ENCODE measurements at places on chromosomes 3 and 15.

DNA sequence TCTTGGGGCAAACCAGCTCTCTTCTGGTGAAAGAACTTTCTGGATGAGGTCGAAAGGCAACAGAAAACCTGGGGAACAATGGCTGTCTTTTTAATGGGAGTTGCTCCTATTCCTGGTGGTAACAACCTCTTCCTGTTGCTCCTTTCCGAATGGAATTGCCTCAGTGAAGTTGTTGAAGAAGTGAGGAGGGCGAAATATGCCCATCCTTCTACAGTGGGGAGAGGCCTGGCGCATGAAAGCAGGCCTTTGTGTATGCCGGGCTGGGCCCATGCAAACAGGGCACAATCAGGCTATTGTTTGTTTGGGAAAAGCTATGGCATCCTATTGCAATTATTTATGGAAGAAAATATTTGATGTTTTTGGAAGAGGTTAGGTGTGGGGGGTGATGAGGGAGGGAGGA, 166.9 kb downstream of the IGF1R start:
- no peak for DNase-seq

DNA sequence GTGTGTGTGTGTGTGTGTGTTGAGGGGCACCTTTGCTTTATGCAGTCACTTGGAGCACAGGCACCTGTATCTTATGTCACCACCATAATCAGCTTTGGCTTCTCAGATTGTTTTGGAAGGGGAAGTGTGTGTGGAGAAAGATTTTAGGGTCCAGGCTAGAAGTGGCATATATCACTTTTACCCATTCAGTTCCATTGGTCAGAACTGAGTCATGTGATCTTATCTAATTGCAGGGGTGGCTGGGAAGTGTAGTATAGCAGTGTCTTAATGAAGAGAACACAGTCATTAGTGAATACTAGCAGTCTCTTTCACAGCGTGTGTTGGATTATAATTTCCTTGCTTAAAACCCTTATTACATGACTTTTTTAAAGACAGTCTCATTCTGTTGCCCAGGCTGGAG, 20.6 kb downstream of the NCK1 start:
- no peak for DNase-seq

DNA sequence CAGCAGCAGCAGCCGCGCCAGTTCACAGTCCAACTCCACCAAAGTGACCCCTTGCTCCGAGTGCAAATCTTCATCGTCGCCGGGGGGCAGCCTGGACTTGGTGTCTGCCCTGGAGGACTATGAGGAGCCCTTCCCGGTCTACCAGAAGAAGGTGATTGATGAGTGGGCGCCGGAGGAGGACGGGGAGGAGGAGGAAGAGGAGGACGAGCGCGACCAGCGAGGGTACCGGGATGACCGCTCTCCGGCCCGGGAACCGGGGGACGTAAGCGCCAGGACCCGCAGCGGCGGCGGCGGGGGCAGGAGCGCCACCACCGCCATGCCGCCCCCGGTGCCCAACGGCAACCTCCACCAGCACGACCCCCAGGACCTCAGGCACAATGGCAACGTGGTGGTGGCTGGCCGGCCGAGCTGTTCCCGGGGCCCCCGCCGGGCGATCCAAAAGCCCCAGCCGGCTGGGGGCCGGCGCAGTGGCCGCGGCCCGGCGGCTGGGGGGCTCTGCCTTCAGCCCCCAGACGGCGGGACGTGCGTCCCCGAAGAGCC, 224.1 kb upstream of the IL12A start:
- no peak for DNase-seq

- no peak for DNase-seq
Observed at GRCh38 chr15:43483297-43484128, 9.4 kb downstream of the TP53BP1 start.

DNA sequence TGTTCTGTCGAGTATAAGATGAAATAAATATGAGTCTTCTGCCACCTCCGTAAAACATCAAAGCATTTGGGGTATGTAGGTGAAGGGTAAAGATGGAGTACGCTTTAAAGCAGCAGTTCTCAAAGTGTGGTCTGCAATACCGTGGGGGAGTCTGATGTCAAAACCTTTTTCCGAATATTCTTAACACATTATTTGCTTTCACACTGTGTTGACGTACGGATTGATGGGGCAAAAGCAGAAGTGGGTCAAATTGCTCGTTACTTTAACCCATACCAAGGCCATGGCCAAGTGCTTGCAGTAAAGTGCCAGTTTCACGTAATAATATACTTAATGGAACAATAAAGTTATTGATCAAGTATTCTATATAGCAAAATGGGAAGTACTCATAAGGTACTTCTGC, 36.3 kb downstream of the PAK2 start:
- no peak for DNase-seq

- no peak for DNase-seq
Observed at GRCh38 chr3:59559721-59560435, 510.1 kb upstream of the CFAP20DC start.

GRCh38 chr15:66587749-66588148, 22.0 kb upstream of the LCTL start:
- no peak for DNase-seq

GRCh38 chr15:95196176-95196915, 965.0 kb downstream of the MCTP2 start:
- no peak for DNase-seq

DNA sequence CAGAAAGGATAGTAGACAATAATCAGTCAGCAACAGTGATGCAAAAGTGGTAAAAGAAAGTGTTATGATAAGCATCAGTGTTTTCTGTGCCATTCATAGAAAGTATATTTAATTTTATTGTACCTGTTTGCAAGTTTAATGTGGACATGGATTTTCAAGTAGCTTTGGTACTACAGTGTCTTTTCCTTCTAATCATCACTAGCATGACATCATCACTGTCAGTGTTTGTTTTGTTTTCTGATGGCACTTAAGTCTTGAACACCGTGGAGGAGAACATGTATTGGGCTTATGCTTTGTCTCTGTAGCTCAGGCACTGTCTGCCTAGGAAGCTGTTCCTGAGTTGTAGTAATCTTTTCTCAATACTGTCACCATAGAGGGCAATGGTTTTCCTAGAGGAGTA, 41.9 kb downstream of the SETD5 start:
- DNase-seq, result no peak

DNA sequence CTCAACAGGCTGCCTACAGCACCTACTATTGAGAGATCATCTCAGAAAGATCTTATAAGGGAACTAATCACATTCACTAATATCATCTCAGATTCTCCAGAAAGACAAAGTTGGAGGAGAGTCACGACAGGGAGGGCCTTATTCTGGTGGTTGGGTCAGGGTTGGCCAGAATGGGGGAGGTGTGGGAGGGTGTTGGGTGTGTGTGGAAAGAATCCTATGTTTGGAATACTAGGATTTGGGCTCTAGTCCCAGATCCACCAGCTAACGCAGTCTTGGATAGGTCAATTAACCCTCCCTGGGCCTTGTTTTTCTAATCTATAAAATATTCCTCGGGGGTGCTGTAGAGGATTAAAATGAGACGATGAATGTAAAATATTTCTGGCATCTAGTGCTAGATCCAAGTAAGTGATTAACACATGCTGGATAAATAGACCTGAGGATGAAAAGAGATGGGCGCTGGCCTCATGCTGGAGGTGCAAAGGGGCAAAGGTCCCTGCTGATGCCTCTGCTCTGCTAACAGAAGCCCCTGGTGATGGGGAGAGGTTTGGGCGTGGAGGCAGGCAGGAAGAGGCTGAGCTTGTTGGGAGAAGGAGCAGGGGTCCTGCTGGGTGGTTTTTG, 67.6 kb upstream of the ETV5 start:
- no peak for DNase-seq

GRCh38 chr3:196641333-196642054, 2.0 kb downstream of the NRROS start:
- no peak for DNase-seq

GRCh38 chr15:55267401-55268175, 22.0 kb downstream of the RAB27A start:
- DNase-seq, result no peak

DNA sequence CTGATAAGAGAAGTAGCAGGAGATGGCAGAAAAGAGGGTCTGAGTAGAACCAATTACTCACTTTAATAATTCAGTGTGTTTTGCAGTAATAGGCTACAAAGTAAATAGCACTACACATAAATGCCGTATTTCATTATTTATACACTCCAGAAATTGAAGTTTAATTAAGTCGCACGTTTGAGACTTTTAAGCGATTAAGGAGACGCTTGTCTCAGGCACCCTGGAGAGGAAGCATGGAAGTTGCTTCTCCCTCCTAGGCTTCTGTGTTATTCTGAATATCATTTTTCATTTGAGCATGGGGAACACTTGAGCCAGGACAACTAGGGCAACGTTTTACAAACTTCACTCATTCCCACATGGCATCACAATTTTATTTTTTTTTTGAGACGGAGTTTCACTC, 12.2 kb downstream of the GXYLT2 start:
- no peak for DNase-seq

DNA sequence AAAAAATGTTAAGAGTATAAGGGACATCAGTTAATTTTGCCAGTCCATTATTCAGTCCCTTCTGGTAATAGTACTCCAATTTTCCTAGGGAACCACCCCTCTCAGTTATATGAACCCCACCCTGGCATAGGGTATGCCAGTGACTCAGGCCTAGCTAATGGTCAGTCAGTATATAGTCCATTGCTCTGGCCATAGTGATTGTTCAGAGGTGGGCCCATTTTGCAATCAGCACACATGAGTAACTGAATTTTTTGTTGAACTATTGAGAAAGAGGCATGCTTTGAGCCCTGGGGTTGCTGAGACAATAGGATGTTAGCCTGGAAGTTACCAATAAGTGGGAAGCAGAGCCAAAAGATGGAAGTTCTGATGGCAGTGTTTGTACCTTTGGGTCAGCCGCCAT, 4.1 kb downstream of the LRCH3 start:
- no peak for DNase-seq

DNA sequence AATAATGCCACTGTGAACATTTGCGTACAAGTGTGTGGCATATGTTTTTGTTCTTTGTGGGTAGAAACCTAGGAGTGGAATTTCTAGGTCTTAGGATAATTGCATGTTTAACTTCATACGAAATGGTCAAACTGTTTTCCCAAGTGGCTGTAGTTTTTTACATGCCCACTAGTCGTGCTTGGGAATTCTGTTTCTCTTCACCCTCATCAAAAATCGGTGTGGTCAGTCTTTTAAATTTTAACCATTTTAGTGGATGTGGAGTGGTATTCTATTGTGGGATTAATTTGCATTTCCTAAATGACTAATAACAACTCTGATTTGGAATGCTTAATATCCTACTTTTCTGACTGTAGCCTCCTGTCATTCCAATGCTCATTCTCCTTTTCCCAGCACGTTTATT, 27.6 kb downstream of the ZFAND6 start:
- DNase-seq, result no peak

DNA sequence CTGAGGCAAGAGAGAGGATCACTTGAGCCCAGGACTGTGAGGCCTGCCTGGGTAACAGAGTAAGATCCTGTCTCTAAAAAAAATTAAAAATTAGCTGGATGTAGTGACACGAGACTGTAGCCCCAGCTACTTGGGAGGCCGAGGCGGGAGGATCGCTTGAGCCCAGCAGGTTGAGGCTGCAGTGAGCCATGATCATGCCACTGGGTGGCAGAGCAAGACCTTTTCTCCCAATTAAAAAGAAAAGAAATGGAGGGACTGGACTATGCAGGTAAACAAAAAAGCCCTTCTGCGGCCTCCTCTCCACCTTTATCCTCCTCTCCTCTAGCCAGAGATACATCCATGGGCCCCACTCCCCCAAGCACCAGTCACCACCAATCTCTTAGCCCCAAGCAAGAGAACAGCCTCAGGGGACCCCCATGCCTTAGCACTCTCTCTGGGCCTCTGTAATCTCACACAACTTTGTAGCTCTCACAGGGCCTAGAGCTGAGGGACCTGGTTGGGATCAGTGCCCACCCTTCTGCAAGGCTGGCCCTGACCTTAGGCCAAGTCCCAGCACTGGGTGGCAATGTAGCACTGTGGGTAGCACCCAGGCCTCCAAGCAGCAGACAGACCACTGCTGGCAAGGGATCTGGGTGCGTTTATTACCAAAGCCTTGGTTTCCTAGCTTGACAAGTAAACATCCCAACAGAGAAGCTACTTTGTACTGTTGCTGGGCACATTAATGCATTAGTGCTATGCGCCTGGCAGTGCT, 43.4 kb downstream of the FAM174B start:
- no peak for DNase-seq

- DNase-seq, result no peak
Observed at GRCh38 chr3:132573797-132574211, 23.3 kb upstream of the ACKR4 start.

- peak; percentile 76 for DNase-seq
Observed at GRCh38 chr3:124834723-124835718, 52.1 kb downstream of the ITGB5 start.
